ENCODE measurements at places on chromosomes 13 and 19. TPM values are rescaled to one million over a fixed set of nuclear protein-coding genes. Genes with fewer than 3 reads are reported as not detected.

SLC25A23 gene
- 48.8 TPM for total RNA-seq

DNA sequence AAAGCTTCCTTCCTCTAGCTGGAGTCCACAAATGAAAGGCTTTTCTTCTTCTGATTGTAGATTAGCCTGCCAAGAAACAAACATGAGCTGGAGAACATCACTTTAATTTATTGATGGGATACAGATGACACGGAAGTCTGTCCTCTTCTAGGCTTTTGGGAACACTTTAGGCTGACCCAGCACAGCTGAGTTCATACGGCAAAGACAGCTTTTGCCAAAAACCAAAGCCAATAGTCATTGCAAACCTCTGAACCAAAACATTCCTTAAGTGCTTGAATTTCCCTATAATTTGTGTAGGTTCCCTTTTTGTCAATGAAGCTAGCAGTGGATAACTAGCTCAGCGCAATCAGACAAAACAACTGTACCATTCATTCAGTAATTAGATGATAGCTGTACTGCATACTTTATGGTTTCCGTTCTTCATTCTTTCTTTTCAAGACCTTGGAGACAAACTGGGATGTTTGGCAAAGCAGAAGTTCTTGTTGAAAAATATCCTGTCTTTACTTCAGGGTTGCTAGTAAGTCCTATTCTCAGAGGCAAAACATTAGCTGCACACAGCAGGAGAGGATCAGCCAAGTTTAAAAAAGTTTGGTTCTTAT, 95.7 kb upstream of the SPRY2 start:
- DNase-seq, result no peak
- no peaks in the 10 kb centered on the region for H3K27me3 ChIP-seq
- no peaks in the 10 kb centered on the region for H3K36me3 ChIP-seq
- H3K4me1 ChIP-seq, result no peaks in the 10 kb centered on the region
- no peak overlapping the region for H3K4me3 ChIP-seq

GRCh38 chr13:35157143-35157755, 215.2 kb downstream of the NBEA start:
- H3K27ac ChIP-seq, result no peak overlapping the region
- H3K27me3 ChIP-seq, result no peaks in the 10 kb centered on the region
- H3K4me1 ChIP-seq, result no peaks in the 10 kb centered on the region
- peak; percentile 62 for DNase-seq

DNA sequence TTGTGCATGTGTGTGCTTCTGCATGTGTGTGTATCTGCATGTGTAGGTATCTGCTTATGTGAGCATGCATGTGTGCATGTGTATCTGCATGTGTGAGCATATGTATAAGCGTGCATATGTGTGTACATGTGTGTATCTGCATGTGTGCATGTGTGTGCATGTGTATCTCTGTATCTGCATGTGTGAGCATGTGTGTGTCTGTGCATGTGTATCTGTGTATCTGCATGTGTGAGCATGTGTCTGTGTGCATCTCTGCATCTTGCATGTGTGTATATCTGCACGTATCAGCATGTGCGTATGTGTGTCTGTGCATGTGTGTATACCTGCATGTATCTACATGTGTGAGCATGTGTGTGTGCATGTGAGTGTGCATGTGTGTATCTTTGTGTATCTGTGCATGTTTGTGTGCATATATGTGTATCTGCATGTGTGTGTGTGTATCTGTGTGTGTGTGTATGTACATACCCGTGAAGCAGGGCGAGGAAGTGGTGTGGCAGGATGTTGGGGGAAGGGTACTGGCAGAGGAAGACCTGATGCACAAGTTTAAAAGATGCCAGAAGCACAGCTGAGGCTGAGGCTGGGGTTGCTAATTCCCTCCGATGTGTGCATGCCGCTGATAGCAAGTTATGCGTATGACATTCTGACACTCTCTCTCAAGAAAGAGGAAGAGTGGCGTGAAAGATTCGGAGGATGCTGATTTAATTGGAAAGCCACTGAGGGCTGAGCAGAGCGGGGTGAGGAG, 64.2 kb downstream of the TEX29 start:
- no peaks in the 10 kb centered on the region for H3K36me3 ChIP-seq
- DNase-seq, result no peak
- H3K27me3 ChIP-seq, result no peaks in the 10 kb centered on the region
- H3K4me3 ChIP-seq, result no peak overlapping the region
- no peaks in the 10 kb centered on the region for H3K4me1 ChIP-seq

FUT6 gene
- 0.36 TPM for total RNA-seq

DNA sequence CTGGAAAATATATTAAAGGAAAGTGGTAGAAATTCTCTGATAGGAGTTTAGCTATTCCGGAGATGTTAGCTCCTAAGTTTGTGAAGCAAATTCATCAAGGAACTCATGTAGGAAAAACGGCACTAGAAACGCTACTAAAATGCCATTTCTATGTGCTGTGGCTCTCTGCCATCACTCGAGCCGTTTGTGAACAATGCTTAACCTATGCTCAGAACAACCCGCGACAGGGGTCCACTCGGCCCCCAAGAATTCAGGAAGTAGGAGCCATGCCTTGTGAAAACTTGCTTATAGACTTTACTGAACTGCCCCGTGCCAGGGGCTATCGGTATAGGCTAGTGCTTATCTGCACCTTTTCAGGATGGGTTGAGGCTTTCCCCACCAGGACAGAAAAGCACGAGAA, 14.2 kb upstream of the SLC15A1 start:
- H3K4me1 ChIP-seq, result peaks cover 12% of the 10 kb centered on the region
- no peaks in the 10 kb centered on the region for H3K36me3 ChIP-seq
- no peak overlapping the region for H3K4me3 ChIP-seq

Data from hepatocyte (in vitro differentiated cells).